GM23248 (cell line): ENCODE measurements at places on chromosomes 16 and 17.

- DNase-seq, result peak; percentile 52
Measured at GRCh38 chr16:31471241-31471874, 594 bp upstream of the TGFB1I1 start.

GRCh38 chr16:12930881-12931280 lies 29.5 kb downstream of the SHISA9 start:
- DNase-seq, result no peak

DNA sequence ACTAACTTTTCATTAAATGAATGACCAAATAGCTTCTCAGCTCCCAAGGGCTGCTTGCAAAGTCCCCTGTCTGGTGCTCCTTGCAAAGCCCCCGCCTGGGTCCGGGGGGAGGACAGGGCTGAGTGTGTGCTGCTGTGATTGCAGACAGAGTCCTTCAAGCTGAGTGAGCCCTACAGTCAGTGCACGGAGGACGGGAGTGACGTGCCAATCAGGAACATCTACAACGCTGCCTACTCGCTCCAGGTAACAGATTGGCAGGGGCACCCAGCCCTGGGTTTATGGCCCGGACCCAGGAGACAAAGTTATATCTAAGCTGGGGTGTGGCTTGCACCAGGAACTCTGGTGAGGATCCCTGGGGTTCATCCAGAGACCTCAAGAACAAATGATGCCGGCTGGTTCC lies 27.1 kb downstream of the SCNN1G start:
- DNase-seq, result no peak

DNA sequence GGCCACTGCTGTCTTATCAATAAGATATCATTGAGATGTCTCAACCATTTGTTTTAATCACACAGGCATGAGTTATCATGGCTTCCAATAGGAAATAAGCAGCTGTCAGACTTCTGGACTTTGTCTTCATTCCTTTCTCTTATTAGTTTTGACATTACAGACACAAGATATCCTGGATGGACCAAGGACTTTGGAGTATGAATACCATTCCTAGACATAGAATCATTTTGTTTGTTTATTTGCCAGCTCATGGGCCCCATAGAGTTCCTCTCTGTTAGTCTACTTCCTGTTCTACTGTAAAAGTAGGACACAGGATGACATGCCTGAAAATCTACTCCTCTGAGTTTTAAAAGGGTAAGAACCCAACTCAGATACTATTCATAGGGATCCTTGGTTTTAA lies 77.7 kb upstream of the KCNJ16 start:
- peak; percentile 50 for DNase-seq

- no peak for DNase-seq
Measured at GRCh38 chr16:77849646-77850258, 61.4 kb downstream of the VAT1L start.

- peak; percentile 82 for DNase-seq
Measured at GRCh38 chr17:56111706-56112485, 41.4 kb upstream of the ANKFN1 start.

DNA sequence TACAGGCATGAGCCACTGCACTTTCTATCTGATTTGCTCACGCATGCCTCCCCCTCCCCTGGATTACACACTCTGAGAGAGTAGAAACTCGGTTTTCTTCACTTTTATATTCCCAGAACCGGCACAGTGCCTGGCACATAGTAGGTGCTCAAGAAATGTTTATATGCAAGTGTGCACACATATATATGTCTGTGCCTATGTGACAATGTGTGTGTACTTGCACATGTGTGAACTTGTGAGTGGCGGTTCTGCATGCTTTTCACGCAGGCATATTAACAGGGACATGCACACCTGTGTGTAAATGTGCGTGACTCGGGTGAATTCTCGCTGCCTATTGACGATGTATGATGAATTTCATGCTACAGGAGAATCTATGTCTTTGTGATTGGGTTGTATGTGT lies 22.1 kb upstream of the IL21R start:
- no peak for DNase-seq

DNA sequence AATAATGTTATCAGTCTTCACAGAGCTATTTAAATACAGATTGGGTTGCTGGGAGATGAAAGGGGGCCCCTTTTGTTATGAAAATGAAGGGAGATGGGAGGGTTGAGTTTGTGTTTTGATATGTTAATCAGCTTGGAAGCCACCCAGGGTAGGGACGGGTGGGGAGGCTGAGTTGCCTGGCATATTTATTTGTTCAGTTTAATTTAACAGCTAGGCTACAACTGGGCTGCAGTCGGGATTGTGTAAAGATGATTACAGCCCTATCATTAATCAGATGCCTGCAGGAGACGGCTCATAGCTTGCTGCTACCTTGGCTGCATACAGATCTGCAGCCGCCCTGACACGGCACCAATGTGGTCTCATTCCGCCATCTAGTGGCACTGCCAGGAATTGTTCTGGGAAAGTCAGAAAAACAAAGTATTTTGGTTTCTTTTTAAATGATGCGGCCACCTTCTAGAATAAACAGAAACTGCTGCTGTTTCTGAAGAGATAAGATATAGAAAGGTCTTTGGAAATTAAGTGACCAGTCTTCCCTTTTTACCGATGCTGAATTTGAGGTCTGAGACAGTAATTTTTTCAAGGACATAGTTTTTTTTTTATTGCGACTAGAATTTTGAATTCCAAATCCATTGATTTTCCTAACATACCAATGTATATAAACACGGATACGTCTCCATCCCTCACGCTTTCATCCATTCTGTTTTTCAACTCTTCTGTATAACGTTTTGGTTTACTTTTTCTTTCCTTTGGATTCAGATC lies 458.0 kb upstream of the ASIC2 start:
- peak; percentile 81 for DNase-seq
